ENCODE measurements at places on chromosomes 5 and 9.

GRCh38 chr5:74935752-74936091, 69.5 kb upstream of the FAM169A start:
- H3K27ac ChIP-seq = no peak overlapping the region
- H3K4me3 ChIP-seq = no peak overlapping the region
- no peaks in the 10 kb centered on the region for H3K4me1 ChIP-seq
- DNase-seq = no peak

DNA sequence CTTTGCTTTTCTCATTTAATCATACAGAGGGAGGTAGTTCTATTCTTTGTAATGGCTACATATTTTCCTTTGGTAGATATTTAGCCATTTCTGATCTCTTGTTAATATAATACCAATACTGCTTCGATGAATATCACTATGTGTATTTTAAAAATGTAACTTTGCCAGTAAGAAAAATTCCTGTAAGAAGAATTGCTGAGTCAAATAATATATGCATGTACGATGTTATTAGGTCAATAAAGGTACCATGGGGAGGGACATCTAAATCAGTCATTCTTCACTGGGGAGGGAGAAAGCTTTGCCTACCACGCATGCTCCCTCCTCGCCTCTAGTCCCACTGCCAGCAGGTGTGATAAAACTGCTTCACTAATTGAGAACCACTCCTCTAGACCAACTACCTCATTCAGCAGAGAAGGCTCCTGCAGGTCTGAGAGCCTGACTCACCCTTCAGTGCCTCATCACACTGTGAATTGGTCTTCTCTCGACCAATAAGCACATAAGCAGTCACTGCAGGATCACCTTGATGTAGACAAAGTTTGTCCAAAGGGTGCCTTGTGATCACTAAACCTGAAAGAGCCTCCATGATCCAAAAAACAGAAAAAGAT, 56.1 kb upstream of the TBCA start:
- H3K4me3 ChIP-seq = no peak overlapping the region
- no peak for DNase-seq
- H3K27ac ChIP-seq = no peak overlapping the region
- no peaks in the 10 kb centered on the region for H3K27me3 ChIP-seq

- H3K4me3 ChIP-seq = no peak overlapping the region
- peak; percentile 58 for DNase-seq
- no peaks in the 10 kb centered on the region for H3K36me3 ChIP-seq
- no peak overlapping the region for H3K27ac ChIP-seq
- H3K27me3 ChIP-seq = peaks cover 58% of the 10 kb centered on the region
Observed at GRCh38 chr9:89941875-89942274, 337.1 kb downstream of the GADD45G start.

DNA sequence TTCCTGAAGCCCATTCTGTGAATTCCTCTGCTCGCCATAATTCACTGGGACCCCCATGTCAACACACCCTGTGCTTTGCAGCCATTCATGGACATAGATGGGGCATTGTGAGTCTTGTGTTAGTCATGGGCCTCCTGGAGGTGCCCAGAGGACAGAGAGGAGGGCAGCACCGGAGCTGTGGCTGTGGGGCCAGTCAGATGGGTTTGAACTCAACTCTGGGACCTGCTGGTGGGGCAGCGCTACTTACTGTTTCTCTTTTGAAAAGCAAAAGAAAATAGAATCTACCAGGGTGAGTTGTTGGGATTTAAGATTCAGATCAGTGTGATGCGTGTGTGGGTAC, 11.3 kb upstream of the EXOC3 start:
- no peaks in the 10 kb centered on the region for H3K27me3 ChIP-seq
- peaks cover 9% of the 10 kb centered on the region for H3K4me1 ChIP-seq
- DNase-seq = no peak
- no peaks in the 10 kb centered on the region for H3K36me3 ChIP-seq

- peak; percentile 54 for DNase-seq
- no peak overlapping the region for H3K4me3 ChIP-seq
- H3K27ac ChIP-seq = no peak overlapping the region
- no peaks in the 10 kb centered on the region for H3K27me3 ChIP-seq
- no peaks in the 10 kb centered on the region for H3K36me3 ChIP-seq
Observed at GRCh38 chr5:40052808-40053207, 626.9 kb upstream of the PTGER4 start.

GRCh38 chr9:16811987-16812685, 58.3 kb downstream of the BNC2 start:
- H3K27me3 ChIP-seq = no peaks in the 10 kb centered on the region
- no peak for DNase-seq
- H3K4me3 ChIP-seq = no peak overlapping the region
- no peak overlapping the region for H3K27ac ChIP-seq

DNA sequence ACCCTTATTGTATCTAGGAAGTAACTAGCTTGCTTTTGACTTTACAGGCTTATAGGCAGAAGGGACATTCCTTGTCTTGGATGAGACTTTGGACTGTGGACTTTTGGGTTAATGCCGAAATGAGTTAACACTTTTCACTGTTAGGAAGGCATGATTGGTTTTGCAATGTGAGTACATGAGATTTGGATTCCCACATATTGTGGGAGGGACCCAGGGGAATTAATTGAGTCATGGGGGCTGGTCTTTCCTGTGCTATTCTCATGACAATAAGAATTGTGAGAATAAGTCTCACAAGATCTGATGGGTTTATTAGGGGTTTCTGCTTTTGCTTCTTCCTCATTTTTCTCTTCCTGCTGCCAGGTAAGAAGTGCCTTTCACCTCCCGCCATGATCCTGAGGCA, 417.5 kb downstream of the HINT1 start:
- H3K27me3 ChIP-seq = no peaks in the 10 kb centered on the region
- H3K27ac ChIP-seq = no peak overlapping the region
- no peak for DNase-seq
- H3K36me3 ChIP-seq = no peaks in the 10 kb centered on the region
- H3K4me3 ChIP-seq = no peak overlapping the region

DNA sequence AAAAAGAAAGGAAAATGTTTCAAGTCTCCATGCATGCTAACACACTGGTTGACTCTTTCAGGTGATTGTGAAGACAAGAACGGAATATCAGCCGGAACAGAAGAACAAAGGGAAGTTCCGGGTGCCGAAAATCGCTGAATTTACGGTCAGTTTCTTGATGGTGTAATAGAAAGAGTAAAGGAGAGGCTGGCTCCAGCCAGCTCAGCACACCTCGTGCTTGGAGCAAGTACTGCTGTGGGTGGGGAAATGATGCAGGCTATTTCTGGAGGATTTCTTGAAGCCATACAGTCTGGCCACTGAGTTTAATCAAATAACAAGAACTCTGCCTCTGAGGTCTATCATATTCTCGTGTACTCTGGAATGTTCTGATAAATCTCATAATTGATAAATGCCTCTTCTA, 18.7 kb downstream of the NSG2 start:
- H3K4me3 ChIP-seq = no peak overlapping the region
- H3K36me3 ChIP-seq = no peaks in the 10 kb centered on the region
- no peak overlapping the region for H3K27ac ChIP-seq
- H3K4me1 ChIP-seq = no peaks in the 10 kb centered on the region
- DNase-seq = peak; percentile 43
- H3K27me3 ChIP-seq = peaks cover 61% of the 10 kb centered on the region

DNA sequence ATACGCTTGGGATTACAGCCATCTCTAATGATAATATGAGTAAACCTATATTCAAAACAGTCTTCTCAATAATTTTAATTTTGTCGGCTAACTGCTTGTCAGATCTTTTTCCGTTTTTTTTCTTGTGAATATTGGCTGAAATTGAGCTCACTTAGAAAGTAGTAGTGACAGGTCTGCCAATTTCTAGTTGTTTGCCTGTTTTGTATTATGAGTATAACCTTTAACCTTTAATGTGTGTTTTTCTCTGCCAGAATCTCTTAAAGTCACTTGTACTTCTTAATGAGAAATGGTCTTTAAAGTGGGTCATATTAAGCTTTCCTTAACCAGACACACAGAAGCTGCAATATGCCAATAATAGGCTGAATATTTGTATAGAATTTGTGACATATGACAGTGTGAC, 511.0 kb downstream of the CSNK1G3 start:
- DNase-seq = no peak
- no peaks in the 10 kb centered on the region for H3K27me3 ChIP-seq
- no peaks in the 10 kb centered on the region for H3K4me1 ChIP-seq

- H3K4me1 ChIP-seq = peaks cover 8% of the 10 kb centered on the region
- H3K4me3 ChIP-seq = no peak overlapping the region
- no peaks in the 10 kb centered on the region for H3K36me3 ChIP-seq
- no peak for DNase-seq
- no peaks in the 10 kb centered on the region for H3K27me3 ChIP-seq
Observed at GRCh38 chr9:34311499-34312185, 17.4 kb downstream of the KIF24 start.

- no peaks in the 10 kb centered on the region for H3K36me3 ChIP-seq
- no peak overlapping the region for H3K27ac ChIP-seq
- DNase-seq = no peak
- H3K4me1 ChIP-seq = no peaks in the 10 kb centered on the region
- no peak overlapping the region for H3K4me3 ChIP-seq
- H3K27me3 ChIP-seq = no peaks in the 10 kb centered on the region
Observed at GRCh38 chr9:110994771-110995241, 43.5 kb downstream of the LPAR1 start.

GRCh38 chr5:157106630-157107461, 2.0 kb downstream of the HAVCR2 start:
- no peaks in the 10 kb centered on the region for H3K27me3 ChIP-seq
- H3K4me1 ChIP-seq = no peaks in the 10 kb centered on the region
- DNase-seq = no peak
- H3K4me3 ChIP-seq = no peak overlapping the region
- H3K36me3 ChIP-seq = no peaks in the 10 kb centered on the region

DNA sequence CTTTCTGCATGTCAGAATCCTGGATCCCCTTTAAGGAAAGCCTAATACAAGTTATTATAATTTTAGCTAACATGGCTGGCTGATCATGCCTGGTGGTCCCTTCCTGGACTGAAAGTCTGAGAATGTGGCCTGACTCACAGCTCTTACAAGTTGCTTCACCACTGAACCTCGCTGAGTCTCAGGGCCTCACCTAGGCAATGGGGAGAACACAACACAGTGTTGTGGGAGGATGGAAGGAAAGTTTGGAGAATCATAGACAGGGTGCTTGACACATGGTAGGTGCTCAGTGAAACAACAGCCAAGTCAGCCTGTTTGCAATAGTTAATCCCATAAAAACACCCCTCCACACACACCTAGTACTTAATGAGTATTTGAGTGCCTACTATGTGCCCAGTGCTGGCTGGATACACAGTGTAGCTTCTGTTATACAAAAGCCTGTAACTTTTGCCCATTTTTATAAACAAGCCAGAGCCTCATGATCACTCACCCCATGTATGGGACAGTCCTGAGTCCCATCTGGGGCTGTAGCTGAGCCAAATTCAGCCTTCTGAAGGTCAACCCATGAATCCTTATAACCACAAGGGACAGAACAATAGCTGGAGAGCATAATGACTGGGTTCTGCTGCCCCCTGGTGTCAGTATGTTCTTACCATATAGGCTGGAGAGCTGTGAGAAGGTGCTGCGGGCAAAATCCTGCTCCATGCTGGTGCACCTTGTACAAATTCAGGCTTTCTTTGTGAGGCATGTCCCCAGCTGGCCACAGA, 3.9 kb downstream of the ACSL6 start:
- no peaks in the 10 kb centered on the region for H3K27me3 ChIP-seq
- no peak overlapping the region for H3K4me3 ChIP-seq
- H3K27ac ChIP-seq = no peak overlapping the region
- peak; percentile 90 for DNase-seq
- H3K36me3 ChIP-seq = no peaks in the 10 kb centered on the region

- DNase-seq = peak; percentile 54
- H3K36me3 ChIP-seq = peaks cover 10% of the 10 kb centered on the region
- peaks cover 55% of the 10 kb centered on the region for H3K4me1 ChIP-seq
- H3K27ac ChIP-seq = peak overlapping the region; percentile 65
Observed at GRCh38 chr5:119328753-119329602, 26.8 kb upstream of the TNFAIP8 start.

GRCh38 chr5:124176692-124177091, 569.7 kb downstream of the ZNF608 start:
- no peaks in the 10 kb centered on the region for H3K27me3 ChIP-seq
- no peaks in the 10 kb centered on the region for H3K36me3 ChIP-seq
- peaks cover 8% of the 10 kb centered on the region for H3K4me1 ChIP-seq
- no peak overlapping the region for H3K4me3 ChIP-seq
- H3K27ac ChIP-seq = no peak overlapping the region

- DNase-seq = no peak
- peaks cover 6% of the 10 kb centered on the region for H3K36me3 ChIP-seq
Observed at GRCh38 chr5:109688630-109688969, 1.1 kb upstream of the MAN2A1 start.

- H3K27me3 ChIP-seq = no peaks in the 10 kb centered on the region
- H3K27ac ChIP-seq = no peak overlapping the region
- H3K4me1 ChIP-seq = no peaks in the 10 kb centered on the region
- no peaks in the 10 kb centered on the region for H3K36me3 ChIP-seq
- no peak for DNase-seq
Observed at GRCh38 chr5:100855937-100856430, 47.1 kb downstream of the ST8SIA4 start.

- DNase-seq = peak; percentile 35
- peak overlapping the region; percentile 50 for H3K27ac ChIP-seq
- H3K27me3 ChIP-seq = no peaks in the 10 kb centered on the region
- peaks cover 22% of the 10 kb centered on the region for H3K4me1 ChIP-seq
- peaks cover 69% of the 10 kb centered on the region for H3K36me3 ChIP-seq
- no peak overlapping the region for H3K4me3 ChIP-seq
Observed at GRCh38 chr9:120775859-120776258, 17.4 kb downstream of the FBXW2 start.

GRCh38 chr5:14790911-14791310, 80.7 kb downstream of the ANKH start:
- peaks cover 7% of the 10 kb centered on the region for H3K4me1 ChIP-seq
- H3K36me3 ChIP-seq = peaks cover 6% of the 10 kb centered on the region
- DNase-seq = no peak
- H3K27me3 ChIP-seq = no peaks in the 10 kb centered on the region

DNA sequence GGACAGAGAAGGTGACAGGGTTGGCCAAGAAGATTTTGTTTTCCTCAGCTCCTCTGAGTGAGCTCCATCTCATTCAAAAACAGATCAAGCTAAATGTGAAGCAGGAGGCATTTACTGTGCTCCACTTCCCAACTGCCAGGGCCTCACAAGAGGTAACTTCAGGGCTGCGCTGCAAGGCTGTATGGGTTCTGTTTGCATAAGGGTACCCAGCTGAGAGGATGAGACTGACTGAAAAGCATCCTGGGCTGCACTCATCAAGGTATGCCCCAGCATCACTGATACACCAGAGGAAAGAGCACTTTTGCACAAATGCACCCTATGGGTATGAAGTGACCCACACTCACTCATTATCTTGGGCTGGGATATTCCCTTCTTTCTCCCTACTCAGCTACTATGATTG, 316.2 kb upstream of the HAPLN1 start:
- no peak for DNase-seq
- H3K27ac ChIP-seq = no peak overlapping the region

All from MCF 10A (cell line).